ENCODE measurements at places on chromosomes 6 and 20. TPM values are rescaled to one million over a fixed set of nuclear protein-coding genes. Genes with fewer than 3 reads are reported as not detected.
A peak's percentile ranks its signal among the peaks of the same experiment; 100 is the strongest.

DNA sequence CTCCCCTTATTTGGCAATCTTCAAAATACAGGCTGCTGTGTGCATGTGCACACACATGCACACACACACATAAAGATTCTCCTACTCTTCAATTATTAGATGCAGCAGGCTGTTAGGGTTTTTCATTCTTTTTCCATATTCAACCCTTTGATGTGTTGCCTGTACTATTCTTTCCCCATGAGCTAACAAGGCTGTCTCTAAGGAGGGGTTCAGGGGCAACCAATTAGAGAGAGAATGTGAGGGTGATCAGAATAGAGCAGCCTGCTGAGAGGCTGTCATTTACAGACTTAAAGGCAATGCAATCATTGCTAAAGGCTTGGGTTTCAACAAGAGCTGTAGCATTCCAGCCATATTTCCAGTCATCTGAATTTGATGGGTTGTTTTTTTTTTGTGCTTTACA, 467.4 kb upstream of the ID4 start:
- no peak overlapping the region for H3K4me3 ChIP-seq
- no peak for DNase-seq

- no peak overlapping the region for H3K4me3 ChIP-seq
- H3K4me1 ChIP-seq = no peaks in the 10 kb centered on the region
These were observed 96.8 kb upstream of the SOX4 start for GRCh38 chr6:21496706-21497105.

DNA sequence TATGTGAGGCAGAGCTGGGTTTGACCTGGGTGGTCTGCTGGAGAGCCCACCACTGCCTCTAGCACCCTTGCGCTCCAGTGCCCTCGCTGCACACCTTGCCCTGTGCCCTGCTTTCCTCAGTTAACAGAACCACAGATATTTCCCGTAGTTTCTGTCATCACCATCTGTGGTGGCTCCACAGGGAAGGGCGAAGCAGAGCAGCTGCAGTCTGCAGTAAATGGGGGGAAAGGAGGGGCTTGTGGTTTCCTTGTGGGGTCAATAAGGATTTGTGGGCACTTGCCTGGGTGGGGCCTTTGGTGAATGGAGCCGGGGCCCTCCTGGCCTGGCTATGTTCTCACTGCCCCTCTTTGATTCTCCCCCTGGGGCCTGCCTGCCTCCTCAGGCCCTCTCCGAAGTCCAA, 21.2 kb upstream of the CCDC167 start:
- no peak for DNase-seq
- no peaks in the 10 kb centered on the region for H3K36me3 ChIP-seq
- H3K4me1 ChIP-seq = peaks cover 18% of the 10 kb centered on the region

- H3K4me3 ChIP-seq = no peak overlapping the region
- DNase-seq = no peak
- H3K27ac ChIP-seq = no peak overlapping the region
- H3K36me3 ChIP-seq = no peaks in the 10 kb centered on the region
- H3K4me1 ChIP-seq = peaks cover 2% of the 10 kb centered on the region
These were observed 200.3 kb downstream of the EPM2A start for GRCh38 chr6:145534989-145535388.

- no peaks in the 10 kb centered on the region for H3K36me3 ChIP-seq
- H3K27ac ChIP-seq = peak overlapping the region; percentile 25
- no peak overlapping the region for H3K4me3 ChIP-seq
- peak; percentile 98 for DNase-seq
- H3K4me1 ChIP-seq = peaks cover 17% of the 10 kb centered on the region
These were observed 26.5 kb upstream of the SH3BGRL2 start for GRCh38 chr6:79604583-79605037.

DPPA5 gene
- not detected for total RNA-seq

GRCh38 chr20:54292185-54292584, 84.3 kb downstream of the PFDN4 start:
- H3K4me1 ChIP-seq = peaks cover 10% of the 10 kb centered on the region
- H3K27me3 ChIP-seq = no peaks in the 10 kb centered on the region
- H3K27ac ChIP-seq = no peak overlapping the region
- no peak overlapping the region for H3K4me3 ChIP-seq
- H3K36me3 ChIP-seq = no peaks in the 10 kb centered on the region

GRCh38 chr6:27568226-27568897, 95.5 kb upstream of the ZNF184 start:
- H3K27me3 ChIP-seq = peaks cover 18% of the 10 kb centered on the region
- H3K4me3 ChIP-seq = no peak overlapping the region
- H3K27ac ChIP-seq = no peak overlapping the region

- no peak for DNase-seq
- peaks cover 23% of the 10 kb centered on the region for H3K4me1 ChIP-seq
- peaks cover 10% of the 10 kb centered on the region for H3K36me3 ChIP-seq
- H3K27ac ChIP-seq = no peak overlapping the region
- no peaks in the 10 kb centered on the region for H3K27me3 ChIP-seq
- H3K4me3 ChIP-seq = no peak overlapping the region
These were observed 76.1 kb upstream of the SLC4A11 start for GRCh38 chr20:3315136-3315535.

DNA sequence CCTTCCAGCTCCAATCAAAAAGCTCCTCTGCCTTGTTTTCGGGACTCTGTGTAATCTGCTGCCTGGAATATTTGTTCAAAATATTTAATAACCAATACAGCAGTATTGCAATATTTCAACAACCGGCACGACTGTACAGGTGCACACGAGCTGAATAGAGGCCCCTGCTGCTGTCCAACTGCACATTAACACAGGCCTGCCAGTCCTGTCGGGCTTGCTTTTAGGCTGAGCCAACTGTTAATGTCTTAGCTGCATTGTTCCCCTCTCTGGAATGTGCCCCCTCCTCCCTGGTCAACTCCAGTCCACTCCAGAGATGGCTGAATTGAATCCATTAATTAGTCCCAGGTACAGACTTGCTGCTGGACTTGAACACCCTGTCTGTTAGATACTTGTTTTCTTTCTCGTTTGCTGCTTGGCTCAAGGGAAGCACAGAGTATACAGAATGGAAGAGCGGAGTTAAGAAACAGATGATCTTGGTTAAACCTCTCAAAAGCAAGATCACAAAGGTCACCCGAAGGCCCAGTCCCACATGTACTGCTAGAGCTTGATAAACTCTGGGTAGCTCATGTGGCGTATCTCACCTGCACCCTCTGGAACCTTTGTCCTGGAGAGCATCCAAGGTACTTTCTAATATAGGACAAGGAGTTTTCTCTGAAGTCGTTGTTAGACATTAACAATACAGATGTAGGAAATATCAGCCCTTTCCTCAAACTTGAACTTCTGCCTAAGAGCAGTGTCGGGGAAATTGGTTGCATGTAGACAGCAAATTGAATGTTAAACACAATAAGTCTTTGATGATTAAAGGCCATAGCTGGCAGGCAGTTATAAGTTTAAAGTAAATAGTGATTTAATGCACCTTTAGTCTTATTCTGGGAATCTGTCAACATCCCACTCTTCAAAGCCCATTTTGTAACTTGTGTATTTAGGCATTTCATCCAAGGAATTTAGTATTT, 31.9 kb downstream of the SHLD1 start:
- no peak for DNase-seq
- H3K27ac ChIP-seq = no peak overlapping the region
- peaks cover 5% of the 10 kb centered on the region for H3K4me1 ChIP-seq
- no peaks in the 10 kb centered on the region for H3K27me3 ChIP-seq
- H3K4me3 ChIP-seq = no peak overlapping the region
- no peaks in the 10 kb centered on the region for H3K36me3 ChIP-seq

GRCh38 chr6:14197118-14197517, 79.5 kb downstream of the CD83 start:
- no peak overlapping the region for H3K27ac ChIP-seq
- no peak for DNase-seq
- H3K27me3 ChIP-seq = peaks cover 16% of the 10 kb centered on the region
- H3K4me3 ChIP-seq = no peak overlapping the region
- no peaks in the 10 kb centered on the region for H3K4me1 ChIP-seq

DEFB132 gene
- total RNA-seq = not detected

DNA sequence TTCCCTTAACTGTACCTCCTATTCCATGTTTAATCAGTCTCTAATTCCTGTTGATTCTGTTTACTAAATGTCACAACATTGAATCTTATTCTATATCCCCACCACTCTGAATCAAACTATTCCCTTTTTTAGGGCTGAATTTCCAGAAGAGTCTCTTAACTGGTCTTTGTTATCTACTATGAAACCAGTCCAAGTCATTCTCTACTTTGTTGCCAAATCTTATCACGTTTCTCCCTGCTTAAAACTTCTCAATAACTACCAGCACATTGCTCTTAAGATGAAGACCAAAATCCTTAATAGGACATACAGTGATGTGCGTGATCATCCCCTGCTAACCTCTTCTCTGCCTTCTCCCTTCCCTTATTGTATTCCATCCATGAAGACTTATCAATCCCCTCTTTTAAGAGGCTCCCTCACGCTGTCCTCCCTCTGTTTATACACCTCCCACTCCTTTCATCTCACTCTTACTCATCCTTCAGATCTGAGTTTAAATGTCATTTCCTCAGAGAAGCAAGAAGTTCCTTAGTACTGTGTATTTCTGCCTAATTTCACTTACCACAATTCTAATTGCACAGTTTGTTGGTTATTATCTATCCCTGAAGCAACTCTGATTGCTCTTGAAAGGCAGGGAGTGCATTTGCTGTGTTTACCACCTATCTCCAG, 143.0 kb upstream of the AHI1 start:
- H3K4me1 ChIP-seq = no peaks in the 10 kb centered on the region
- H3K27me3 ChIP-seq = no peaks in the 10 kb centered on the region
- H3K36me3 ChIP-seq = no peaks in the 10 kb centered on the region
- DNase-seq = no peak
- no peak overlapping the region for H3K4me3 ChIP-seq

TMEM244 gene
- total RNA-seq = not detected

DNA sequence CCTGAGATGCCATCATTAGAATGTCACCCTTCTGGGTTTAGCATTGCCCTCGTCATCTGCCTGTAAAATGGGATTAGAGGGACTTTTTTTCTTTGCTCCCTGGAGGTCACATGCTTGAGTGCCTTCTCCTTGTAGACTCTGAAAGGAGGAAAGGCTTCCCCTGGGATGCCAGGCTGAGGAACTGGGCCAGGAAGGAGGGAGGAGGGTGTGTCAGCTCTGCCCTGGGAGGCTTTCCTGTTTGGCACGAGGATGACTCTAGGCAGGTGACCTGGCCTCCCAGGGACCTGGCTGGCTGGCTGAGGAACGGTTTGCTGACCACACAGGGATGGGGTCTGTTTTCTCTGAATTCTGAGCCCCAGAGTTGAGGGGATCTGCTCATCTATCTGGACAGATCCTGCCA, 137.9 kb upstream of the RNF24 start:
- H3K27me3 ChIP-seq = no peaks in the 10 kb centered on the region
- no peaks in the 10 kb centered on the region for H3K36me3 ChIP-seq
- peaks cover 37% of the 10 kb centered on the region for H3K4me1 ChIP-seq
- no peak overlapping the region for H3K27ac ChIP-seq
- no peak for DNase-seq

RNF144B gene
- total RNA-seq = 7.2 TPM

DNA sequence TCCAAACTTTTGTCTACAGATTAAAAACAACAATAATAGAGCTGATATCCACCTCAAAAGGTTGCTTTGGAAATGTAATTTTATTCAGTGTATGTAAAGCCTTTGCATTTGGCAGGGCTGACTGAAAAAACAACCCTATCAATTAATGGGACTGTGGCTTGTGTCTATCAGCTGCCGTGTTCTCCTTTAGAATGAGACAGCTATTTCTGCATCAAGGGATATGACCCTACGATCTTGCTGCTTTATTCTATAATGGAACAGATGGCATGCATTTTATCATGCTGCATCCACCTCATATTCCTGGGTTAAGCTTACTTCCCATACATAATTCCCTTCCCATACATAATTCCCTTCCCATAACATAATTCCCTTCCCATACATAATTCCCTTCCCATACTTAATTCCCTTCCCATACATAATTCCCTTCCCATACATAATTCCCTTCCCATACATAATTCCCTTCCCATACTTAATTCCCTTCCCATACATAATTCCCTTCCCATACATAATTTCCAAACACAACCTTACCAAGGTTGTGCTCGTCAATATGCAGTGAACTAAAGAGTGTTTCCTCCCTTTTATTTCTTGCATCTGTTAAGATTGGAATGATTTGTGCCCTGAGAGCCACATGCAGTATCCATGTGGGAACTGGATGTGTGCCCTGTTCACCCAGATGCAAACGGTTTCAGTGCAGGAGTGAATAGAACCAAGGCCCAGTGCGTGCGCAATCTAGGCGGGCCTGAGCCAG, 26.8 kb downstream of the SERPINB6 start:
- H3K4me3 ChIP-seq = no peak overlapping the region
- H3K27me3 ChIP-seq = no peaks in the 10 kb centered on the region
- DNase-seq = no peak
- peaks cover 7% of the 10 kb centered on the region for H3K36me3 ChIP-seq

SAMD10 gene
- total RNA-seq = 4.3 TPM

- H3K4me3 ChIP-seq = no peak overlapping the region
- no peak overlapping the region for H3K27ac ChIP-seq
- no peak for DNase-seq
- H3K4me1 ChIP-seq = no peaks in the 10 kb centered on the region
These were observed 93.2 kb downstream of the DLGAP4 start for GRCh38 chr20:36399147-36399968.

BCKDHB gene
- 18.4 TPM for total RNA-seq

DNA sequence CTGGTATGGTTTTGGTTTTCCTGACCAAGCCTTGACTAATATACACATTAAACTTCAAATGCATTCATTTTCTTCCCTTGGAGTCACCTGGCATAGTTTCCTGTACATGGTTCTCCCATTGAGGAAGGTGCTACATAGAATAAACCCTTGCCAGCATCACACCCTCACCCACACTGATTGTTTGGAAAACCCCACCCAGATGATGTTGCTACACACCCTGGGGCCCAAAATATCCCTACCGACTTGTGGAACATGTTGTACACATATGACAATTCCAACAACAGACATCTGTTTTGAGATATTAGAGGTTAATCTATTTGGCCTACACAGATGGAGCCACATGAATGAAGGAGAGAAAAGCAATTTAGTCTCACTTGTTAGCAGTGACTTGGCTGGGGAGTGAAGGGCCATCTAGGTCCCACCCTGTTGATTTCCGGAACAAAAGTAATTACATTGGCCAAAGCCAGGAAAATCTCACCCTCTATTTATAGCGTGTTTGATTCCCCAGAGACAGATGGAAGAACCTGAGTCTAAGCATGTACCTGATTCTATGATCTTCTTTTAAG, 606.0 kb upstream of the BTBD3 start:
- H3K36me3 ChIP-seq = no peaks in the 10 kb centered on the region
- H3K27ac ChIP-seq = no peak overlapping the region
- no peaks in the 10 kb centered on the region for H3K27me3 ChIP-seq

DNA sequence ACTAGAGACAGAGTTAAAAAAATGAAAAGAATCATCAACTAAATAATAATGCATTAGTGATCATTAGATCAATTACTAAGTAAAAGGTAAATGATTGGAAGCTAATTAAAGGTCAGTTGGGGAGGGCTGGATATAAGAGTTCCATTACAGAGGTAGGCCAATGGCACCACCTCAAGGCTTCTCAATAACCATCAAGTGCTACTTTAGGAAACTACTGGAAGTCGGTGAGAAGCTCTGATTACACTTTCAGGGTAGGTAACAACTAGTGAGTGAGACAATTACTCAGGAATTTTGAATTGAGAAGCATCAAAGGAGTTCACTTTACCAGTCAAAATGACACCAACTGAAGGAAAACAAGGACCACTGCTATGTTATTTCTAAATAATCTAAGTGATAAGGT, 90.2 kb upstream of the HDAC2 start:
- DNase-seq = no peak
- H3K36me3 ChIP-seq = no peaks in the 10 kb centered on the region
- H3K27ac ChIP-seq = no peak overlapping the region
- H3K27me3 ChIP-seq = no peaks in the 10 kb centered on the region
- no peak overlapping the region for H3K4me3 ChIP-seq

NOX3 gene
- not detected for total RNA-seq

SMPDL3A gene
- 7.3 TPM for total RNA-seq

- H3K36me3 ChIP-seq = no peaks in the 10 kb centered on the region
- H3K4me3 ChIP-seq = peak overlapping the region; percentile 44
- no peak for DNase-seq
- peaks cover 33% of the 10 kb centered on the region for H3K27me3 ChIP-seq
These were observed 93.3 kb downstream of the RNASET2 start for GRCh38 chr6:166862978-166863530.
